Frontal cortex (tissue), 4 donors: ENCODE measurements at places on chromosomes 1 and 21. TPM values are rescaled to one million over a fixed set of nuclear protein-coding genes. Genes with fewer than 3 reads are reported as not detected.

DNA sequence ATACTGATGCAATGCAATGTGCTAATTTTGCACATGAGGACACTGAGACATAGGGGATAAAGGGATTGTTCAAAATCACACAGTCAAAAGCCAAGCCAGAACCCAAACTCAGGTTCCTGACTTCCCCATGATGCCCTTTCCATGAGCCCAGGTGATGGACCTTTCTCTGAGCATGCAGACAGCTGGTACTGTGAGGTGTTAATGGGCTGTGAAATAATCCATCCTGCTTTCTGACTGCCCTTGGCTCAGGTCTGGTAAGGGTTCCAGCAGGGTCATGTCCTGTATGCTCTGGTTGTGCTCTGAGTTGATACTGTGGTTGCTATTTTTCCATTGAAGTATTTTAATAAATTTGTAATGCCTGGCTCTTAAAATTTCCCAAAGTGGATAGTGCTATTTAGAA, 50.0 kb downstream of the CNIH3 start:
- DNase-seq, result no peak

GRCh38 chr1:173857363-173857917, 10.3 kb downstream of the GAS5 start:
- no peak for DNase-seq

- no peak for DNase-seq
Observed at GRCh38 chr1:66256629-66257572, 277.1 kb upstream of the SGIP1 start.

- DNase-seq, result no peak
Observed at GRCh38 chr1:58548371-58548770, 1.8 kb upstream of the OMA1 start.

DNA sequence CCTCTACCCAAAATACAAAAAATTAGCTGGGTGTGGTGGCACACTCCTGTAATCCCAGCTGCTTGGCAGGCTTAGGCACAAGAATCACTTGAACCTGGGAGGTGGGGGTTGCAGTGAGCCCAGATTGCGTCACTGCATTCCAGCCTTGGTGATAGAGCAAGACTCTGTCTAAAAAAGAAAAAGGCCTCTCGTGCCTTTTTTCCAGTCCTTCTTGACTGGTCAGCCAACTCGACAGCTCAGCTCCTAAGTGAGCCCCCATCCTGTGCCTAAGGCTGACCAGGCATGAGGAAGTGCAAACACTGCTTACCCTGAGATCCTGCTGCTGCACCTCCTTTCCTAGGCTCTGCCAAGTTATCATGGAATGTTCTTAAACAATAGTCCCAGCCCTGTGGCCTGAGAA, 10.1 kb upstream of the PROK1 start:
- DNase-seq, result no peak

- no peak for DNase-seq
Observed at GRCh38 chr1:231678011-231678432, 51.4 kb downstream of the DISC1 start.

DNA sequence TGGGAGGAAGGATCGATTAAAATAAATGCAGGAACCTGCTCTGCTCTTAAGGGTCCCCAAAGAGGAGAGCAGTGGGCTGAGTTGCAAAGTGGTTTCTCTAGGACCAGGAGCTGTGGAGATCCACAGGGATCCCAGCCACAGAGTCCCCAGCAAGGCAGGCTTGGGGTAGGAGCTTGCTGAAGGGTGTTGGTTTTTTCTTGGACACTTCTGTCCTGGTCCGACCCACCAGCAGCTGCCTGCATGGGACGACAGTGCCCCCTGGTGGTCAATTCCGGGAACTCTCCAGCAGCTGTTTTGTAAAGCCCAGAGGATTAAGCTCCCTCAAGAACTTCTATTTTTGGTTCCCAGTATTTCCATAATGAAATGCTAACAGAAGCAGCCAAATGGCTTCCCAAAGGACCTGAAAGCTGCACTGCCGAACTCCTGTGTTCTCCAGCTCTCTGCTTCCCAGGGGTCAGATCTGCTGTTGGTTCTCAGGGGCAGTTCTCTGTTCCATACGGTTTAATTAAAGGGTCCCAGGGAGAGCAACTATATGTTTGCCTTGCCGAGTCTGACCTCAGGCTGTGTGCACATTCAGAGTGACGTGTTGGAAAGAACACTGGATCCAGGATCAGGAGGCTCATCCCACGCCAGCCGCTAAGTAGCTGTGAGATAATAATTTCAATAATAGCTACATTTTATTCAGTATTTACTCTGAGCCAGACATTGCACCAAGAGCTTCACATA, 23.2 kb downstream of the NENF start:
- DNase-seq, result peak; percentile 81

GRCh38 chr1:92482665-92483609, 3.8 kb downstream of the GFI1 start:
- DNase-seq, result no peak

- no peak for DNase-seq
Observed at GRCh38 chr1:26754086-26754874, 33.5 kb upstream of the PIGV start.

DNA sequence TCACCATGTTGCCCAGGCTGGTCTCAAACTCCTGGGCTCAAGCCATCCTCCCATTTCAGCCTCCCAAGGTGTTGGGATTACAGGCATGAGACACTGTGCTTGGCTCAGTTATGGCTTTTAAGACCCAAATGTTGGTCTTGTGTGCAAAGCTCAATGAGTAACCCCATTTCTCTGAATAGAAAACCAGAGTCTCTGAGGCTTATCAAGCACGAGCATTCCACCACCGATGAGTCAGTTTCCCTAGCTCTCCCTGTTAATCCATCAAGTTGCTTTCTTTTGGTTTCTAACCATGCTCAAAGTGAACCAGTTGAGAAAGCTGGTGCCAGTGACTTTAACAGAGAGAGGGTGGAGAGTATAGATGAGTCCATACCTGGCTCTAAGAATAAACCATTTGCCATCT, 350.9 kb upstream of the ADGRL2 start:
- DNase-seq, result no peak

DNA sequence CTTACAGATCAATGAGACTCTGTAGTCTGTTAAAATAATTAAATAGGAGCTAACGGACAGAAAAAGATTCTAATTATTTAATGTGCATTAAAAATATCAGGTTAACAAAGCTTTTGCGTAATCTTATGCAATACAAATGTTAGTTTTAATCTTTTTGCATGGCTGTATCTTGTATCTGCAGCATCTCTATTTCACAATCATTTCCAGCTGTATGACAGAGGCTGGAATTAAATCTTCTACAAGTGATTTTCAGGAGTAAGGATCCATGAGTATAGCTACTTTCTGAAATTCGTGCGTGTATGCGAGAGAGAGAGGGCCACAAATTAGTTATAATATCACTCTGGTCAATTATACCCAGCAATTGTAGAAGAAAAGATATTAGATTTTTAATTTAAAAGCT, 1446.8 kb downstream of the NCAM2 start:
- no peak for DNase-seq

DNA sequence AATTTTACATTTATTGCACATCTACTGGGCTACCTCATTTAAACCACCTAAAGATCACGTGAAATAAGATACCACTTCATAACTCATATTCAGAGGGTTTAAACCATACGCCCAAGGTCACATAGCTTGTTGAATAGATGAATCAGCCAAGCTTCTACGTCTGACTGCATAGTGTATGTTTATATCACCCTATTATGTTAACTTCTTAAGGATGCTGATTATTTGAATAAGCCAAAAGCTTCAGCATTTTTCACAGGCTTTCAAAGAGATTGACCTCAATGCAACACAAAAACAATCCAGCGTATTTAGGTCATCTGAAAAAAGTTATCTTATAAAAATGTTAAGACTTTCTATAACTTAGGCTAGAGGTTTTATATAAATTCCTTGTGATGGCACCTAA, 373.8 kb downstream of the TGFB2 start:
- no peak for DNase-seq

GRCh38 chr1:201468501-201468843, 516 bp downstream of the PHLDA3 start:
- peak; percentile 58 for DNase-seq

- no peak for DNase-seq
Observed at GRCh38 chr1:98044766-98045165, 123.9 kb upstream of the DPYD start.

GRCh38 chr1:59071876-59072582, 224.9 kb upstream of the FGGY start:
- DNase-seq, result no peak

GRCh38 chr1:24606621-24607020, 36.5 kb upstream of the SRRM1 start:
- no peak for DNase-seq

GRCh38 chr1:45260244-45260643, 53.8 kb upstream of the ZSWIM5 start:
- no peak for DNase-seq

- no peak for DNase-seq
Observed at GRCh38 chr1:5847013-5847659, 145.1 kb downstream of the NPHP4 start.

DNA sequence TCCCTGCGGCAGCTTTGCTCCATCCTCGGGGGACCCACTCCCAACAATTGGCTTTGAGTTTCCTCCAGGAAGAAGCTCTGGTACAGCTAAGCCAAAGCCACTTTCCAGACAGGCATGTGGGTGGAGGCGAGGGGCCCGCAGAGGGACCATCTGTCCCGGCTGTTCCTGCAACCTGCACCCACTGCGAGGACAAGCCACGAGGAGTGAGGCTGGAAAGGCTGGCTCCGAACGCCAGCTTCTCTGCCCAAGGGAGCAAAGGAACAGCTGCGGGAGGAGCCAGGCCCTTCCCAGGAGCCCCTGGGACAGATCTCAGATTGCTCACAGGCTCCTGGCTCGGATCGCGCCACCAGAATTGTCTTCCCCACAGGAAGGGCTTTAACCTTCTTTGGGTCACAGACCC, 28.3 kb upstream of the PEF1 start:
- DNase-seq, result no peak

DNA sequence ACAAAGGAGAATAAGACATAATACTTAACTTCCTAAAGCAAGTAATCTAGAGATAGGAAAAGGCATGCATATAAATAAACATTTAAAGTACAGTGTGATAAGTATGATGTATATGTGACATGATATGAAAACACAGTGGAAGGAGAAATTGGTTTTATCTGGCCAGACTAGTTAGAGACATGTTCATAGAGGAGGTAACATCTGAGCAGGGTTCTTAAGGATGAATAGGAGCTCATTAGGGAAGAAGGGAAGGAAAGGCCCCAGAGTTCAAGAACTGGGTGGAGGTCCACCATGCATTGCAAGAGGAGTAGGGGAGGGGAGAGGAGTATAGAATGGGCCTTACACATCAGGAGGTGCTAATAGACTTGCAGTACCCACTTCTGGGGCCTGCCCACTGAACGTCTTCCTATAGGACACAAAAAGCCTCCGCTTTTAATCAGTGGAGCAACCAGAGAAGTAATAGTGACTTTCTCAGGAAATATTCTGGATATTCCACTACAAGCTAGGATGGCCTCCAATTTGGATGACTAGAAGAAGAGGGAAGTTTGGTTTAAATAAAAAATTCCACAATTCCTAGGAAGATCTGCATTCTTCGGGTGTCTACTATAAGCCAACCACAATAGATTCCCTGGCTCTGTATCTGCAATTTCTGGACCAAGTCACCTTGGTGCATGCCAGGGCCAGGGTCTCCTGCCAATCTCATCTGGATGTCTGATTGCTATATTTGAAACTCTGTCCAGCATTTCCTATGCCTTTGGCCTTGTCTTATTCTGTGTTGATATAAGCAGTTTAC, 41.9 kb downstream of the NGF start:
- DNase-seq, result no peak

GRCh38 chr1:238962941-238963340, 423.4 kb upstream of the CHRM3 start:
- no peak for DNase-seq

- DNase-seq, result no peak
Observed at GRCh38 chr1:107739201-107739600, 225.8 kb downstream of the VAV3 start.

DNA sequence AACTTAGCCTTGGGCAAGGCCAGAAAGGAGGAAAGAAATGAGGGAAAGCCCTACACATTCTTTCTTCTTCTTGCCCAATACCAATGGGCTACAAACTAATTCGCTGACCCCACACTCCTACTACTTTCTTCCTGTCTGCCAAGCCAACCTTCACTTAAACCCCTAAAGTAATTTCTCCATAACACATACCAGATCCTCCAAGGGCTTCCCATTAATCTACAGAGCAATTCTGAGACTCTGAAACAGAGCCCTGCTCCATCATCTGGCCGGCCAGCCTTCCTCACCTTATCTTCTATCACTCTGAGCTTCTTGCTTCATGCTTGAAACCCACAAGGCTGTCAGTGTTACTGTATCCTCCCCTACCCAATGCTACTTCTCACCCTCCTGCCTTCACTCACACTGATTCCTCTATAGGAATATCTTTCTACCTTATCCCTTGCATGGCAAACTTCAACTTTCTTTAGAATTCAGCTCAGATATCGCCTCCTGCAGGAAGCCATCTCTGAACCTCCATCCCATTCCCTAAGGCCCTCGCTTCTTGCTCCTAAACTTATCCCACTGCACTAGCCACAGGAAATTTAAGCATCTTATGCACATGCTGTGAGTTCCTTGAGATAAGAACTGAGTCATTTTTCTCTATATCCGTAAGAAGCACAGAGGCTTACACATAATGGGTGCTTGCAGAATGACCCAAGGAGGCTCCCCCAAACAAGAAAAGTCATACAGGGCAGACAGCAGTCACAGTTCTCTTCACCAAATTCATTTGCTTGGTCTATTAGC, 81.9 kb downstream of the JAK1 start:
- DNase-seq, result no peak

DNA sequence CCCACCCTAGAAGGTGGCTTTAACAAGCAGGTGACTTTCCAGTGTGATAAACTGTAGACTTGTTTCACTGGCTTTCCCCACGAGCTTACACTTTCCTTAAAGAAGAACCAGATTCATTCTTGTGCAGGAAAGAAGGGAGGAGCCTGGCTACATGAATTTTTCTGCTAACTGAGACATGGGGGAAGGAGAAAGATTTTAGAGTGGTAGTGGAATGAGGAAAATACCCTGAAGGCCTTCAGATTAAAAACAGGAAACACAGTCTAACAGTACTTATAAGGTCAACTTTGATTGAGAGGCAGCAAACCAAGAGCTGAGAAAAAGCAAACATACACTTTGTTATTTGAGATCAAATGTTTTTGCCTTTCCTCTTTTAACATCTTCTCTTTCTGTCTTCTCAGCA, 640.9 kb upstream of the PLXNA2 start:
- no peak for DNase-seq

The ALDH9A1 gene
- 63.6 TPM for total RNA-seq

The LRRC53 gene
- under 0.01 TPM for total RNA-seq

The CFHR3 gene
- not detected for total RNA-seq

The ZNF593OS gene
- not detected for total RNA-seq

The DDR2 gene
- 4.1 TPM for total RNA-seq

The CLCA4 gene
- not detected for total RNA-seq

The SETSIP gene
- not detected for total RNA-seq

The AMPD1 gene
- total RNA-seq, result not detected

The AVPR1B gene
- total RNA-seq, result not detected

The ERICH3 gene
- 16.7 TPM for total RNA-seq

The C4BPB gene
- total RNA-seq, result not detected

The GSTM1 gene
- total RNA-seq, result 4.1 TPM

The IL20 gene
- not detected for total RNA-seq

The ZBED6 gene
- total RNA-seq, result 4.5 TPM
